ENCODE measurements at places on chromosomes 5 and 9.

- no peak for DNase-seq
- no peaks in the 10 kb centered on the region for H3K27me3 ChIP-seq
- no peak overlapping the region for H3K27ac ChIP-seq
- H3K36me3 ChIP-seq: no peaks in the 10 kb centered on the region
- no peak overlapping the region for H3K4me3 ChIP-seq
Observed at GRCh38 chr9:126169736-126170135, 156.9 kb upstream of the MVB12B start.

GRCh38 chr9:6581253-6581652 is 64.3 kb downstream of the GLDC start:
- H3K36me3 ChIP-seq: peaks cover 4% of the 10 kb centered on the region
- no peaks in the 10 kb centered on the region for H3K27me3 ChIP-seq
- no peak overlapping the region for H3K4me3 ChIP-seq
- no peak for DNase-seq
- no peak overlapping the region for H3K27ac ChIP-seq

- H3K36me3 ChIP-seq: no peaks in the 10 kb centered on the region
- no peaks in the 10 kb centered on the region for H3K27me3 ChIP-seq
- H3K27ac ChIP-seq: no peak overlapping the region
- DNase-seq: no peak
- no peak overlapping the region for H3K4me3 ChIP-seq
- H3K4me1 ChIP-seq: no peaks in the 10 kb centered on the region
Observed at GRCh38 chr5:98975223-98975622, 46.4 kb upstream of the CHD1 start.

DNA sequence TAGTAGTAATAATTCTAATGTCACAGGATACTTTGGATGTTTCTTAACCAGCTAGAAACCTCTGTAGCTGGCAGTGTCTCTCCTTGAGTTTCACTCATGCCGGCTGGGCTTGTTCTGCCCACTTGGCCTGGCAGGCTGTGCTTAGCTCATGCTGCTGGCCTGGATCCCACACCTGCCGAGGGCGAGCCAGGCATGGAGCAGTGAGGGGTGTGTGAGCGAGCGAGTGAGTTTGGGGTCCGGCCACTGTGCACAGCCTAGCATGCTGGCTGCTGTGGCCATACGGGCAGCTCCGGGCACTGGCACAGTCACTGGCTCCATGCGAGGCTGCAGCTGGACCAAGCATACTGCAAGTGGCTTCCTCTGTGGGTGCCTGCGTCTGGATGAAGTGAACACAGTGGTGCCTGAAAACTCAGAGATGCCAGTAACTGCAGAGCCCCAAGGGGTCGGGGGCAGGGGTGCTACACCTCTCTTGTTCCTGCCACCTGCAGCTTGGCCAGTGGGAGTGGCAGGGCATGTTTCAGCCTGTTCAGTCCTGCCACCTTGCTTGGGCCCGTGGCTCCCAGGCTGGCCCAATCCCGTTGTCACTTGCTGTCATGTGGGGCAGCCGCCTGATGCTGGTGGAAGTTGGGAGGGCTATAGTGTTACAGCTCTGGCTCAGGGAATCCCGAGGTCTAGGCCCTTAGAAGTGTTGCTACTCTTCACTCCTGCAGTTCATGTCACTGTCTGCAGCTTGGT is 9.9 kb downstream of the FSD1L start:
- peaks cover 7% of the 10 kb centered on the region for H3K36me3 ChIP-seq
- DNase-seq: no peak
- no peak overlapping the region for H3K4me3 ChIP-seq
